IPS-NIHi11 (cell line): ENCODE measurements at places on chromosomes 2 and 18.

DNA sequence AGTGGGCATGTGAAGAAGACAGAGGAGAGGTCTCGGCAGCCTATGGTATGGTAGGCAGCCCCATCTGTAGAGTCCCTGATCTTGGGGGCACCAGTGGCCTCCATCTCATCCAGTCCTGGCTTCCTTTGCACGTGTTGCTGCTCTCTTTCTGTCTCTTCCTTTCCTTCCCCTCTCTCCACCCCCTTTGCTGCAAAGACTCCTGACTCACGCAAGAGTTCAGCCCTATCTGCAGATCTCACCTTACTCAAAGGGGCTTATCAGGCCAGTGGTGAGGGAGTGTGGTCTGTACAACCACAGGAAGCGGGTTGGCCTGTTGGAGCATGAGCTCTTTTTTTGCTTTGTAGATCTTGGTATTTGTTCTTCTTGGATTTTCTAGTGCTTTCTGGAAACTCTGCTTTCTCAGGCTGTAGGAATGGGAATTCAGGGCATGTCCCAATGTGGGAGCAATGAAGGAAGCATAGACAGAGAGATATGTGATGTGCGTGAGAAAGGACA, 14.6 kb upstream of the NT5DC4 start:
- DNase-seq: no peak

GRCh38 chr2:102062802-102063201, 71.0 kb downstream of the IL1R2 start:
- no peak for DNase-seq

- no peak for DNase-seq
Measured at GRCh38 chr2:240154606-240155005, 14.1 kb upstream of the OTOS start.

- DNase-seq: no peak
Measured at GRCh38 chr2:100142393-100142792, at the start of gene AFF3. AFF3 (minus strand) TSS chr2:100142590; CDS start chr2:100104454, 38,136 bp downstream.

DNA sequence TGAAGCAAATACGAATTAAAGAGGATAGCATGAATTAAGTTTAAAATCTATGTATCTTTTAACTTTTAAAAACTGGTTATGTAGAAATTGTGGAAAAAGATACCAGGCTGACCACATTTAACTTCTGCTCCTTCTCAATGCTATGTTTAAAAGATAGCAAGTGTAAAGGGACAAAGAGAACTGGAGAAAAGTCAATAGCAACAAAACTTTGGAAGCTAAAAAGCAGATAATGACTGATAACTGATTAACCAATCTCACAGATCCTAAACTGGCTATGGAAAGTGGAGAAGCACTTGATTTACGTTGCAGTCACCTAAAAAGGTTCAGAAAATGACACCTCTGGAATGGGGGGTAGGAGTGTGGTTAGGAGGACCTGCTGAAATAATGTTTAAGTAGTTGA, 224.4 kb downstream of the RAB3GAP1 start:
- DNase-seq: no peak

DNA sequence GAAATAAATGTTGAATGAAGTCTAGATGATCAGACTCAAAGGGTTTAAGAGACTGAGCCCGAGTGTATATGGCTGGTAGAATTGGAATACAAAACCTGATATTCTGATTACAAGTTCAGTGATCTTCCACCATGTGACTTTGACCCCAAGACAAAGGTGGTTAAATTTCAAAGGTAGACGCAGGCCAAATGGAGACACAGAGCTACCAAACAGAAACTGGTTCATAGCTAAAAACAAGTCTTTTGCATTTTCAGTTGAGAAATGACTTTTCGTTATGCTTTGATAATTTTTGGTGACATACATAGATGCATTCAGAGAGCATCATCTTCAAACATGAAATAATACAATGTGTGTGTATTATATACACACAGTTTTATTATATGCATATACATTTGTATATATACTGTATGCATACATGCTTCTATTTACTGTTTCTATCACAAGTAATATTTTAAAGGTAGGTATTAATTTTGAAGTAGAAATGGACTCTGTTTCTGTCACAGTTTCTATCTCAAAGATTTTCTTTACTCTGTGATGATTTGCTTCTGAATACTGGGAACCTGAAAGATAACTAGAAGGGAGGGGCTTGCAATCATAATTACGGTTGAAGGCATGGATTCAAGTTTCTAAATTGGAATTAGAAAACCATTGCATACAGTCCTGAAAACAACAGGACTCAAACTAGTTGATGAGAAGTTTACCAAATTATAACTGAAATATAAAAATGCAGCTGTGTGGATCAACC, 142.3 kb downstream of the ABCA12 start:
- DNase-seq: no peak

DNA sequence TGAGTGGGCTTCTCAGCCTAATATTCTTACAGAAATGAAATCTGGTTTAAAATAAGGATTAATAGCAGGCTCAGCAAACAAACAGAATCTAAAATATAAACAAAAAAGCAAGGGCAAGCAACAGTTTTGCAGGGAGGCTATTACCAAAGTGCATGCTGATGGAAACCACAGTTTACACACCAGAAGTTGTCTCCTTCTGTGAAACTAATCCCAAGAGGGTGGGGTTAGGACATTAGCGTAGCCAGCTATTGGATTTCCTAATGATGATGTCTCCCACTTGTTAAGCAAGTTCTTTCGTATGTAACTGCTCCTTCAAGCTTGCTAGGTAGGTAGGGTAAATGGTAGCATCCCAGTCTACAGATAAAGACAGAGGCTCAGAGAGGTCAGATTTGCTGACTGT, 65.0 kb upstream of the TSPYL6 start:
- DNase-seq: no peak

- DNase-seq: no peak
Measured at GRCh38 chr2:1731963-1732768, 12.1 kb downstream of the PXDN start.

DNA sequence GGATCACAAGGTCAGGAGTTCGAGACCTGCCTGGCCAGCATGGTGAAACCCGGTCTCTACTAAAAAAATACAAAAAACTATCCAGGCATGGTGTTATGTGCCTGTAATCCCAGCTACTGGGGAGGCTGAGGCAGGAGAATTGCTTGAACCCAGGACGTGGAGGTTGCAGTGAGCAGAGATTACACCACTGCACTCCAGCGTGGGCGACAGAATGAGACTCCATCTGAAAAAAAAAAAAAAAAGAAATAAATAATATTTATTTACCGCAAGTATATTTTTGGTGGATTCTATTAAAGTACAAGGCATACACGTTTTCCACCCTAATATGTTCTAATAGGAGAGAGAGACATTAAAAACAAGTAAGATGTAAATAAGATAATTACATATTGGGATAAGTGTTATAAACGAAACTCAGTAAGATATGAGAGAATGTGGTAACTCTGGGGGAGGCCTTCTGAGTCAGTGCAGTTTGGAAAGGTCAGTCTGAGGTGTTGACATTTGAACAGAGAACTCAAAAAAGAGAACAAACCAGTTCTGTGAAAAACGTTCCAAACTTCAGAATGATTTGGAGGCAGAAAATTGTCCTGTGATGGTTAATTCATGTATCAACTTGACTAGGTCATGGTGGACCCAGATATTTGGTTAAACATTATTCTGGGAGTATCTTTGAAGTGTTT, 8.8 kb upstream of the POLI start:
- DNase-seq: no peak

GRCh38 chr2:197674591-197674990, 796 bp downstream of the RFTN2 start:
- no peak for DNase-seq

DNA sequence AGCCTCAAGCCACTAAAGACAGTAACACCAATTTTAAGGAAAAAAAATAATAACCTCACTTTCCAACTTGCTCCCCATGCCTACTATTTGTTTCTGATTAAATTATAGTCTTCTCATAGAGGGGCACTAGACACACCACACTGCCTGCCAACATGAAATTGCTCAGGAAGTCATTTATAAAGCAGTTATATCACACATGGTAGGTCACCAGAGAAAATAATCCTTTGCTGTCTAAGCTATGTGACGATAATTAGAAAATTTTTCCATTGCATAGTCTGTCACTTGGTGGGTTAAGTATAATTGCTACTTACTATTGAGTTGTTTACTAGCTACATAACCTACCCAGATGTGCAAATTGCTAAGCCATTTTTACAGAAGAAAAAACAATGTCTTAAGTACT, 85.2 kb downstream of the INO80D start:
- no peak for DNase-seq

- DNase-seq: no peak
Measured at GRCh38 chr18:31736630-31737029, 24.1 kb downstream of the SLC25A52 start.

DNA sequence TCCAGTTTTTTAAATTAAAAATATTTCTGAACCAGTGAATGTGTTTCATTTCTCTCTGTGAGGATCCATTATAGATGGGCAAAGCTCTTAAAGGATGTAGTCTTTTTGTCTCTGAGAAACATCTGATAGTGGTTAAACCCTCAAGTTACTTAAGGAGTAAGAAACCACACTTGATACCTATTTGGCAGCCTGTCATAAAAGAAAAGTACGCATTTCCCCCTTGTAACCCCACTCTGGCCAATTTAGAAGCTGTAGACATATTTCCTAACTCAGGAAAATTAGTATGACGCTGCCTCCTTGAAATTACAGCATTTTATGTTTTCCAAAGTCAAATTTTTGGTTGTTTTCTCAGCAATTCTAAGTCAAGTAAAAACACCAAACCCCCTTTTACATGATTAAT, 2.0 kb downstream of the STAT4 start:
- DNase-seq: no peak

GRCh38 chr18:41617647-41618046, 337.4 kb upstream of the PIK3C3 start:
- DNase-seq: no peak

- DNase-seq: no peak
Measured at GRCh38 chr2:177897278-177897677, 175.3 kb downstream of the PDE11A start.

- DNase-seq: no peak
Measured at GRCh38 chr2:173952267-173953046, 12.7 kb downstream of the SP3 start.

- DNase-seq: peak; percentile 84
Measured at GRCh38 chr2:68715353-68716041, 19.1 kb upstream of the ARHGAP25 start.

DNA sequence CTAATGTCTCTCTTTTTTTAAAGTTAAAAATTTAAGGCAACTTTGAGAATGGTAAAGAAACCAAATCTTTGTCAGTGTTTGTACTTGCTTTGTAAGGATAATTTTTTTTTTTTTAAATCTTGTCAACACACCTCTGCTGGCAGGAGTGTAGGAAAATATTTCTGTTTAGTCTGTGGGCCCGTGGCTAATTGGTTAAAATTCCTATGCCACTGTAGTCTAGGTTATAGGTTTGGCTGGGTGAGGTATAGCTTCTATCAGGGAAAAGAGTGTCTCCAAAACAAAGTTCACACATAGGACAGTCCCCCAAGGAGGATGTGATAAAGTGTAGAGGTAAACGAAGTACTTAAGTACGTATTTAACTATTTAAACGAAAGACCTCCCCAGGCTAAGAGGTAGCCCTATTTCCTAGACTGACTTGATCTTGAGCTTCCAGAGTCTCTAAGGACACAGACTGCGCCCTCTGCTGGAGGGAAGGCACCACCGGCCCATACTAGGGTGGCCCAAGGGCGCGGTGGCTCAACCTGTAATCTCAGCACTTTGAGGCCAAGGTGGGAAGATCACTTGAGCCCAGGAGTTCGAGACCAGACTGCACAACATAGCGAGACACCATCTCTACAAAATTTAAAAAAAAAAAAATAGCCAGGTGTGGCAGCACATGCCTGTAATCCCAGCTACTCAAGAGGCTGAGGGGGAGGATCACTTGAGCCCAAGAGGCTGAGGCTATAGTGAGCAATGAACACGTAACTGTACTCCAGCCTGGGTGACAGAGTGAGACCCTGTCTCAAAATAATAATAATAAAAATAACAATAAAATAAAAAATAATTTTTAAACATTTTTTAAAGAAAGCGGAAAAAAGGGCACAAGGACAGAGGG, 8.9 kb downstream of the TEX44 start:
- peak; percentile 85 for DNase-seq

GRCh38 chr18:2331491-2331890, 239.8 kb downstream of the METTL4 start:
- no peak for DNase-seq

- DNase-seq: no peak
Measured at GRCh38 chr2:74496997-74497776, 2.2 kb downstream of the LBX2 start.

DNA sequence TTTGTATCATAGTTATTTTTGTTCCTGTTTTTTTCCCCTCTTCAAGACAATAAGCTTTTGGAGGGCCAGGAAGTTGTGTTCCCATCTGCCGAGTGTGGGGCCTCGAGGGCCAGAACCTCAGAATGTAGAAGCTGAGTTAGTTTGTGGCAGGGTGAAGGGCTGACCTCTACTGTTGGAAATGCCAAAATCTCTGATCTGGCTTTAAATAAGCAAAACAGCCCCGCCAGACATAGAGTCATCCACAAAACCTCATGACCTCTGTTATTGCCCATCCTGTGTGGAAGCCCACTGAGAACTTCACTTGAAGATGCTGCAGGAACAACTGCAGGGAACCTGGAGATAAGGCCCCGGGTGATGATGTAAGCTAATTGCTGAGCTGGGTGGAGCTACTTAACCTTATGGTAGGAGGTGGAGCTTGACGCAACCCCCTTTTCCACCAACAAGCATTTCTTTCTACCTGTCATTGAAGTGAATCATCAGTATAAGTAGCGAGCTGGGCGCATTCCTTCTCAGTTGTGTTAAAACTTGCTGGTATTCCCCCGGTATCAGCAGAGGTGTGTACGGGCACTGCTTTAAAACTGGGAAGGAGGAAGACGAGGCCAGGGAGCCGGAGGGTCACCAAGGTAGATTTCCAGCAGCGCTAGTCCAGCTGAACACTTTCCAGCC, 177.2 kb downstream of the NEDD4L start:
- DNase-seq: peak; percentile 38

GRCh38 chr2:195758846-195759245, 101.8 kb downstream of the SLC39A10 start:
- no peak for DNase-seq

DNA sequence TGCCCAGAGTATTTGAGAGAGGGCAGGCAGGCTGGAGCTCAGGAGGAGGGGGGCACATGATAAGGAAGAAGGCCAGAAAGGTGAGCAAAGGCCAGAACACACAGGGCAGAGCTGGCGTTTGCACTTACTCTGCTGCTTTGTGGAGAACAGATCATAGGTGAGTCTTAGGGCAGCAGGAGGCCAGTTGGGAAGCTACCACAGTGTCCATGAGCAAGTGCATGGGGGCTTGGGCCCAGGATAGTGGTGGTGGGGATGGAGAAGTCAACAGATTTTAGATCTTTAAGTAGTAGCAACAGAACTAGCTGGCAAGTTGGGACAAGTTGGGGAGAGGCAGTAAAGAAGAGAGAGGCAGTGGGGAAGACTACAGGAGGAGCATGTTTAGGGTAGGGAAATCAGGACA, 168.0 kb downstream of the ANTXR1 start:
- DNase-seq: no peak
